ENCODE measurements at places on chromosomes 16 and 17.

DNA sequence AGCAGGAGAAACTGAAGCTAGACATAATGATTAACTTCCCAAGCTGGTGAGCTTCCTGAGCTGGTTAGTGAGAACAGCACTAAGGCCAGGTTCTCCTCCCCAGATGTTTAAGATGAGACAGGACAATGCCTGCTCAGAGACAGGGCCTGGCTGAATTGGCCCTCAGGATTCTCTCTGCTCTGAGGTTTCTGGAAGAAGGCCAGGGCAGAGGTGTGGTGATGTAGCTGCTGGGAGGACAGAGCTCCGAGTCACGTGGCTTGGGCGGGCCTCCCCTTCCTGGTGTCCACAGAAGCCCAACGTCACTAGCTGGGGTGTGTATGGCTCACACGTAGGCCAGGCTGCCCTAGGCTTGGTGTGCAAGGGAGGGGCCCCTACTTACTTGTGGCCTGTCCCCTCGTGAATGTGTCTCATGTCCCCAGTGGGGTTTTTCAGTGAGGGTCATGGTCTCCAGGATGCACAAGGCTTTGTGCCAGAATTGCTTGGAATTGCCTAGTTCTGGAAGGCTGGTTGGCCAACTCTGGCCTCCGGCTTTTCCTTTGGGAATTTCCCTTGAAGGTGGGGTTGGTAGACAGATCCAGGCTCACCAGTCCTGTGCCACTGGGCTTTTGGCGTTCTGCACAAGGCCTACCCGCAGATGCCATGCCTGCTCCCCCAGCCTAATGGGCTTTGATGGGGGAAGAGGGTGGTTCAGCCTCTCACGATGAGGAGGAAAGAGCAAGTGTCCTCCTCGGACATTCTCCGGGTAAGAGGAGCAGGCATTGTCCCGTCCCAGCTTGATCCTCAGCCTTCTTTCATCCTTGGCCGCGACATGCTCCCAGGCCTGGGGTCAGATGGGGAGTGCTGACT is 3.4 kb downstream of the NOD2 start:
- no peak for DNase-seq

GRCh38 chr17:45345554-45346215 is 28.9 kb upstream of the MAP3K14 start:
- no peak for DNase-seq

GRCh38 chr17:48795444-48796162 is 21.4 kb downstream of the TTLL6 start:
- no peak for DNase-seq

DNA sequence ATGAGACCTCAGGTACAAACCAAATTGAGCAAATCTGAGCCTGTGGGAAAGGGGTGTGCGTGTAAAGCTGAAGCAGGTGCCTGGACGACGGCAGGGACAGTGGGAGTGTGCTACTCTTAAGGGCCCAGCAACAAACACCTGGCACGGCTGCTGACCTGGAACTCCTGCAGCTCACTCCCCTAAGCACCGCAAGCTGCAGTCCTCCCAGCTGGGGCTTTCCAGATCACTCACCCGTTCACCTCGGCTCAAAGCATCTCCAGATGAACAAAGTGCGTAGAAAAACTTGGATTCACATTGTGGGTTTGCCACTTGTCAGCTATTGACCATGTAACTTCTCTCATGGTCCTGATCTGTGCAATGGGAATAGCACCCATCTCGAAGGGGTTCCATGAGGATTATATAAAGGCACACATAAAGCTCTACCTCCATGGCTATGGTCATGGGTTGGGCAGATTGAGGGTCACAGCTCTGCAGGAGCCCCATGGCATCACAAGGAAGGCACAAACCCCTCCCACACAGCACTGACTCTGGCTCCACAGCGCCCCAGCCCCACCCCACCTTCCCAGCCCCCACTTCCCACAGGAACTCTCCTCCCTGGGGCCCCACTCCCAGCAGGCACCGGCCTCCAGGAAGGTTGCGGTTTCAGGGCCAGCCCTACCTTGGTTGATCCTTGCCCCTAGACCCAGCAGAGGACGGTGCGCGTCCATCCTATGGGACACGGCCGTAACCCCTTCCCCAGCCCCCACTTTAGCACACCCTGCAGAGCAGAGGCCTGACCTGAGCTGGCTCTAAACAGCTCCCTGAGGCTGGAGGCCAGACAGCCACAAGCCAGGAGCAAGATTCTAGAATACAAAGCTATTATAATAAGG is 21.9 kb downstream of the ST3GAL2 start:
- no peak for DNase-seq

DNA sequence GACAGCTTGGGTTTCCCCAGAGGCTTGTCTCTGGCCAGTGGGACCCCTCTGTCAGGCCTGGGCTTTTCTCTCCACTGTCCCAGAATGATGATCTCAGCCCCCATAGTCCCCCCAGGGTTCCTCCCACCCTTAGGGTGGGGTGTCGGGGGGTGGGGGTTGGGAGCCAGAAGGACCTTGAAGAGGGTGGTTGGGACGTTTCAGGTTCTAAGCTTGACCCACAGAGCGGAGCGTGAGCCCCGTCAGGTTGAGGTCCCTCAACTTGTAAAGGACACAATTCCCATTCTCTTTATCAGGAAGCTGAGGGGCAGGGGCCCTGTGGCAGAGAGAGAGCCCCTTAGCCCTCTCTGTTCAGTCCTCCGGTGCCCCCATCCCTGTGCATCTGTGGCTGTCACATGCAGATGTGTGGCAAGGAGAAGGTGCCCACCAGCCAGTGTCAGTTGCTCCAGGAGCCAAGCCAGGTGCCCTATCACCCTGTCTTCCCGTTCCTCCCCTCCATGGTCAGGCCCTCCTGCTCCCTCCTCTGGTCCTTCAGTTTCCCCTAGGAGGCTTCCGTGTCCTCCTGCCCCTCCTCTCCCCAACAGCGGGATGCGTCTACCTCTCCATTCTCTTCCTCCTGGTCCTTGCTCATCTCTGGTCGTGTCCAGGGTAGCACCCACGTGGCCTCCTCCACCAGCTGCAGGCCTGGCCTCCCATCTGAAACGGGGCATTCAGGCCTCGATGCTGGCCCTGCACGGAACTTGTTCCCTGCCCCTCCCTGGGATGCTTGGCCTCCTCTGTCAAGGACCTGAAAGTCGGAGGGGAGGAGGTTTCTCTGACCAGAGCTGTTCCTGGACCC is 1.5 kb upstream of the NTN3 start:
- DNase-seq = no peak
